NCI-H524 (cell line): ENCODE measurements at places on chromosomes 7 and 10.

- no peak for DNase-seq
Measured at GRCh38 chr10:70119623-70120022, 13.0 kb downstream of the AIFM2 start.

GRCh38 chr7:70647801-70648498 lies 484.0 kb upstream of the GALNT17 start:
- no peak for DNase-seq

DNA sequence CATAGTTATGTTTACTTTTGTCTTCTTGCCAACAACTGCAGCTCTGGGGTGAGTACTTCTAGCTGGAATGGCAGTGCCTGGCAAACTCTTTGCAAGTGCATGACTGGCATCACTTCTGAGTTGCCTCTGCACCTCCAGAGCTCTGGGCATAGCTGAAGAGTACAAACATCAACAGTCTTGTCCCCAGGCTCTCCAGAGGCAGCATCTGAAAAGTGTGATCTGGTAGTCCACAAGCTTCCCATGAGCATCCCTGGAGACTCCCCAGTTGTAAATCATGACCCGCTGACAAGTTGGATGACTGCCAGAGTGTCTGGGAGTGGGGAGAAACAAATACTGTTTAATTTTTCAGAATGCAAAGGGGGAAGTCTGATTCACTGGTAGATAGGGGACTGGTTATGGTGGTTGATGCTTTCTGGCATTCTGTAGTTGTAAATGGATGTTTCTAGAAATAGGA lies 138.9 kb upstream of the CDK13 start:
- peak; percentile 4 for DNase-seq

DNA sequence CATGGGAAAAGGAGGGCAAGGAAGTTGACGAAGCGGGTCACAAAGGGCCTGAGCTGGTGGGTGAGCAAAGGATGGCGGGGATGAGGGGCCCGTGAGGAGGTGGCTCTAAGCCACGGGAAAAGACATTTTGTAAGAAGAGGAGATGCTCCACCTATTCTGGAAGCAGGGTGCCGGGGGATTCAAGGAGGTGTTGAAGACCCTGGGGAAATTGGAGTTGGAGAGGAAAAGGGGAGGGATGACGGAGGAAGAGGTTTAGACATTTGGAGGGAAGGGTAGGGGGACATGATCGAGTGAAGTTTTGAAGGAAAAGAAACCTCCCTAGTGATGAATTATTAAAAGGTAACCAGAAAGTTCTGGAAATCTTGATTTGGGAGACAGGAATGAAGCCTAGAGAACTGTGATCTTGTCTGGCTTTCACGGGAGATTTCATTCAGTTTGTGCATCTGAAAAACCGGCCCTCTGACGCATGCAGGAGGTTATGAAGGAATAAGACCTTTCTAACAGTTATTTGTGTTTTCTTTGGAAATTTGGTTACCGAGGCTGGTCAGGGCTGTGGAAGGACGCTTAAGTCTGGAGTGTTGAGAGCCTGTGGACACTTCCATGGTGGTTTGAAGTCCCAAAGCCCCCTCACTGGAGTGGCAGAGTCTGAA lies 1.4 kb downstream of the SMO start:
- no peak for DNase-seq

DNA sequence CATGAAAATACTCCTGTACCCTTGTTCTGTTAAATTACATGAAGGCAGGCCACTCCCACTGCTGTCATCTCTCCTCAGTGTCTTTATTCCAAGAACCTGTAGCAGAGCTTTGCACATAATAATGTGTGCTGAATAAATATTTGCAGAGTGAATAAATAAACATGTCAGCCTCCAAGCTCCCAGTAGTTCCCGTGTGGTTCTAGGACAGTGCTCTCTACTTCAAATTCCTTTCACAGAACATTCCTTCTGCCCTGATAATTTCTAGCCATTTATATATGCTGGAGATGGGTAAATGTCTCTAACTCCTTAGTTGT lies 20.3 kb upstream of the HYAL4 start:
- no peak for DNase-seq

DNA sequence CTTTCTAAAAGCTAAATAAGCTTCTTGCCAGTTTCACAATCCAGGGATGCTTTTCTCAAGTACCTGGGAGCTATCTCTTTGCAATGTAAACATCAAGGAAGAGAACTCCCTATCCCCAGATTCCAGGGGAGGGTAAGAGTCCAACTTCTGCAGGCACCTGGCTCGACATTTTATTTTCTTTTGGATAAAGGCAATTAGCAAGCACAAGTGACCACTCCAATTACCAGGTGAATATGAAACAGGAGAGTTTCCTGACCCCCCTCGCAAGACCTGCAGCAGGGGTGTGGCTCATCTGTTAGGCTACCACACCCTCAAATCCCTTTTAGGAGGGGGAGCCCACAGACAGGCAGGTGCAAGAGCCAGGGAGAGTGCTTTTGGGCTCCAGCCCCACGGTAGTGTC lies 28.6 kb upstream of the LANCL2 start:
- DNase-seq: no peak

DNA sequence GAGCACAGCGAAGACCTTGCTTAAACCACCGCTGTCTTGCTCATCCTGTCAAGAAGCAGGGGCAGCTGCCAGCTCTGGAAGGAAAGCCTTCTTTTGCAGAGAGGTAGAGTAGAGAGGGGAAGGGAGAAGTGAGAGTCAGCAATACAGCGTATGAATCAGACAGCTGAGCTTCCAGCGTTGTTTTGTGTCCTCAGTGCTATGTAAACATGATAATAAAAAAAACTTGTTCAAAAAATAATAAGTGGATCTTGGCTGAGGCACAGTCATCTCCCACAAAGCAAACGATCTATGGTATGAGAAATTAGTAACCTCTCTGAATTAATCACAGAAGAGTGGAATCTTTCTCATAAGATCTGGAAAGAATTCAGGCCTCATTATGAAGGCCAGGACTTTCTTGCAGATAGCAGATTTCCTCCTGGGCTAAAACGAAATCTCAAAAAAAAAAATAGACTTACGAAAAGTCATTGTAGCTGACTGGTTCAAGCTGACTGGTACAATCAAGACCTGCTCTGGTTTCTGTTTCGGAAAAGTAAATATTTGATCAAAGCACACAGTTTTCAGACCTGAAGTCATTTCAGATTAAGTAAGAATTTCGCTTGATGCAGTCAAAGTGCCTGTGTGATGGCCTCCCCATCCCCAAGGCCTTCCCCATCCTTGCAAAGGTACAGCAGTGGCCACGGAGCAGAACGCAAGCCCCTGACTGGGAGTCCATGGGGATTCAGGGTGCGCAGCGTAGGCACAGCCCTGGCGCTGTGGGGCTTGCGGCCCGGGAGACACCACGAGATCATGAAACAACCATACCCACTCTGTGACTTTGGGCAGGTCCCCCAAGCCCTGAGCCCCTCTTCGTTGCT lies 29.4 kb downstream of the CHST15 start:
- DNase-seq: no peak

DNA sequence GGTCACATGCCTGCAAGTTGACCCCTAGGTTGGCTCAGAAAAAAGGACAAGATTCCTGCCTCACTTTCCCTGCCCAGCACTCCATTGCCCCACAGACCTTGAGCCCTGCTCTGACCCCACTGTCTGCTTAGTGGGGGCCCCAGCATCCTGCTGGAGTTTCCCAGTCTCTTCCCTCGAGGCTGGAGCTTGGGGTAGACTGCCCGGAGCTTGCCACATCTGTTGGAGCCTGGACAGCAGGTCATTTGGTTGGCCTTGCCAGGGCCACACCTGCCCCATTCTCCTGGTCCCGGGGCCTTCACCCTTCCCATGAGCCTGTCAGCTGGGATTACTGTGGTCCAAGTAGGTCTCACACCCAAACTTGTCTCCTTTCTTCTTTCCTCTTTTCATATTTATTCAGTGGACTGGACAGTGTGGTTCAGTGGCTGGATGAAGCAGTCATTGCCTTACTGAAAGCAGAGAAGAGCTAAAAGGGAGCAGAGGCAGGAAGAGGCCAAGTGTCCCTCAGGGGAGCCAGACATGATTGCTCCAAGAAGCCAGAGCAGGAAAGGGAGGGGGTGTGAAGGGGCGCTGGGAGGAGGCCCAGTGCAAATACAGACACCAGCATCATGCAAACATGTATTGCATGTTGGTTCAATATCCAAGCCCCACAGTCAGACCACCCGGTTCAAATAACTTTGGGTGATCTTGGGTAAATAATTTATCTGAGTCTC lies 56.2 kb upstream of the CACUL1 start:
- no peak for DNase-seq

DNA sequence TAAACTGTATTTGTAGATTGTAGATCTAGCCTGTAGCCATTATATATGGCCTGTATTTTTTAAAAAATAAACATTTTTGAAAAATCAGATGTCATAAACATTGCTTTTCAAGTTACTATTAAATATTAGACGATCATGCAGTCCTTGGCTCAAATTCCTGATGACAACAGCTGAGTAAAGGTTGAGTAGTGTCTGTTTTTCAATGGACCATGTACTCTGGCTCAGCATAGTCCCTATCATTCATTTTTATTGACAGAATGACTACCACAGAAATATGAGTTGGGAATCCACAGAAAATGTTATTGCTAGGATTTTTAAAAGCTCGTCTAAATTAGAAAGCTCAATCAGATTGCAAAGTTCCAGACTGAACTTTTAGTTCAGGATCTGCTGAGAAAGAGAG lies 145.4 kb downstream of the SORCS1 start:
- no peak for DNase-seq

DNA sequence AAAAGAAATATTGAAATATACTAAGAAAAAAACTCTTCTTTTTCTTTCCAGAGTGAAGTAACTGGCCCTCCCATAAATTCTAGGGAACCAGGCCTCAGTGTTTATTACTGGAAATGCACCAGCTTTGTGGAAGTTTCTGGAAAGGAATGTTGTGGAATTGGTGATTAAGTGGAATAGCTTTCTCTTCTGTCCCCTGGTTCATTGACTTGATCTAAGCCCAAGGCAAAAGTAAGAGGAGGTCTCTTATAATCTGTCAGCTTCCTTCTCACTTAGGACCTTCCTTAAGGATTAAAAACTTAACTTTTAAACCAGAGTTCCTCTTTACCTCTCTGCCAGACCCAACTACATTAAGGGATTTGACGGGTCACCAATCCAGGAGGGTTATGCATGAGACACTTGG lies 266.2 kb downstream of the SLC25A13 start:
- DNase-seq: no peak

- no peak for DNase-seq
Measured at GRCh38 chr7:20971219-20971618, 184.5 kb upstream of the SP8 start.

- DNase-seq: no peak
Measured at GRCh38 chr10:117431160-117431559, 55.9 kb upstream of the PDZD8 start.

DNA sequence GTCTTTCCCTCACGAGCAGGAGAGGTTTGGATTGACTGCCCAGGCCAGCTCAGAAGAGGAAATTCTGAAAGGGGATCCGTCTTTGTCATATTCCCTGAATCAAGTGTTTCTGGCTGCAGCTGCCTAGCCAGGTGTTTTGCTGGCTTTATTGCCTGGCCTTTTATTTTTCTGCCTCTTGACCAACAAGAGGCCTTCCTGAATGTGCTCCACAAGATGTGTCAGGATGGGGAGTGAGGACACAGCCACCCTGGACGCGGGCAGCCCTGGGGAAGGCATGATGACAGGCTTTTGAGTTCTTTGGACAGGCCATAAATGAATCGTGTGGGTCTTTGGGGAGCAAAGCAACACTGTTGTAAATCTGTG lies 163.6 kb downstream of the CAMK1D start:
- DNase-seq: peak; percentile 39

DNA sequence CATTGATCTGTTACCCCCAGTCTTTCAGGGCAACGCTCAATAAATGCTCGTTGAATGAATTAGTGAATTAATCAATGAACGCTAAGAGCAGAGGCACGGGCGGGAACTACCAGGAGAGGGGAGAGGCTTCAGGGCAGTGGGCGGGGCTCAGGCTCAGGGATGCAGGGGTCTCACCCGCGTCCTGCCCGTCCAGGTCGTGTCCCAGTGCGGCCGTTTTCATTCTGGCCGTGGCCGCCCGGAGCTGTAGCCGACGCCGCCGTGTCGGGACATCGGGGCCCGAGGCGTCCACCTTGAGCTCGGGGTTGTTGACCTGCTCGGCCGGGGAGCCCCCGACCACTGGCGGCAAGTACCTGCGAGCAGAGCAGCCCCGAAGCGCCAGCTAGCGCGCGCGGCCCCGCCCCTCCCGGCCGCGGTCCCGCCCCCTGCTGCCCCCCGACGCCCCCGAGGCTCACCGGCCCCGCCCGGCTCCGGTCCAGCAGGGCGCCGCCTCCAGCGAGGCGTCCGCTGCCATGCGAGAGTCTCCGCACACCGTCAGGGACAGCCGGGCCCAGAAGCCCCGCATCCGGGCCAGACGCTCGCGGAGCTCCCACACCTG lies 2.8 kb upstream of the GAL3ST4 start:
- DNase-seq: no peak

DNA sequence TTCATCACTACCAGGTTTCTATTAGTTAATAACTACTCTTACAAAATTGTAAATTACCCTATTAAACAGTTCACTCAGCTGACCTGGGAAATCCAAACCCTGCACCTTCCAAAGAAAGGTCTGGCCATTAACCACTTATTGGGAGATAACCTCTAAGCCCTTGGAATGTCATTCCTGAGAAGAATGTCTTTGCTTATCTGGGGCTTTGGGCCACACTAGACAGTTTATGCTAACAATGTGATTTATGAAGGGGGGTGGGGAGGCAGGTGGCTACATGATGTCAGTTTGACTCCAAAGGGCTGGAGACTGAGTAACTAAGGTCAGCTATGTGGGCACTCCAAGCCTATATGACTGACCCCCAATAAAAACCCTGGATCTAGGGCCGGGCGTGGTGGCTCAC lies 50.7 kb downstream of the AKR1D1 start:
- no peak for DNase-seq

DNA sequence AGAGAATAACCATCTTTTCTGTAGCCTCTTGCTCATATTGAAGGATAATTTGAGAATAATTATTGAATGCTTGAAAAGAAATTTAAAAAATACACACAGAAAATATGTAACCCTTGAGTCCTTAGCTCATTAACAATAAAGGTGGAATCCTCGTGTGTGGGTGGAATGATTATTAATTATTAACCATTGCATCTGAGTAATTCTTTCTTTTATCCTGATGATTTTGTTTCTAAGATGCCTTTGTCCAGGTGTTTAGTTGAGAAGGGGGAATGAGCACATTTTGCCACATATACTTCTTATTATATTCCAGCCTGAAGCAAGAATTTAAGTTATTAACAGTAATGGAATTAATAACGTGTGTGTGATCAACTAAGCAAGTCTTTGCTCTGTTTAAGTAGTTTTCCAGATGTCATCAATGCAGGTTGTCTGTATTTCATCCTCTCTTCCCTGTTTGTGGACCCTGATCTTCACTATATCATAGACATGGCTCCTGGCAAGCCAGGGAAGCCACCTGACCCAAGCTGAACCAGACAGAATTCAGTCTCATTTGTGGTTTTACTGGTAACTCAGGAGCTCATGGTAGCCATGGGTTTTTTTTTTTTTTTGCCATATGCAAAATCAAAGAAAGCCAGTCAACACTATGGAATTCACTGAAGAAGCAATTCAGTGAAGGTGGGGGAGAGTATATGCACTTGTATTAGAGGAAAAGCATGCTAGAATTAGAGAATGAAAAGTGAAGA lies 144.3 kb downstream of the KIF20B start:
- no peak for DNase-seq
